PC-9 (cell line): ENCODE measurements at places on chromosomes 7 and 10.

- no peak for DNase-seq
Measured at GRCh38 chr10:113131613-113132261, 181.7 kb downstream of the TCF7L2 start.

DNA sequence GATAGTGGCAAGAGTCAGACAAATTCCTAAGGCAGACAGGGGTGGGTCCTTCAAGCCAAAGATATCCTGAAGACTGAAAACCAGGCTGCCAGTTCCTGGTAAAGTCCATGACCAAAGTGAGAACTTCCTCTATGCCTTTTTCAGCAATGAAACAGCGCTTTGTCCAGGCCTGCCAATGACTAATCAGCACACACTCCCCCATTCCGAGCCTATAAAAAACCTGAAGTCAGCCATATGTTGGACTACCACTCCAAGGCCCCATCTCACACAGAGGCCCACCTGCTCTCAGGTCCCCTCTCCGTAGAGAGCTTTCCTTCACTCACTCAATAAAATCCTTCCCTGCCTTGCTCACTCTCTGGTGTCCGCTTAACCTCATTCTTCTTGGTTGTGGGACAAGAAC, 402.2 kb downstream of the ANKRD7 start:
- DNase-seq: no peak

DNA sequence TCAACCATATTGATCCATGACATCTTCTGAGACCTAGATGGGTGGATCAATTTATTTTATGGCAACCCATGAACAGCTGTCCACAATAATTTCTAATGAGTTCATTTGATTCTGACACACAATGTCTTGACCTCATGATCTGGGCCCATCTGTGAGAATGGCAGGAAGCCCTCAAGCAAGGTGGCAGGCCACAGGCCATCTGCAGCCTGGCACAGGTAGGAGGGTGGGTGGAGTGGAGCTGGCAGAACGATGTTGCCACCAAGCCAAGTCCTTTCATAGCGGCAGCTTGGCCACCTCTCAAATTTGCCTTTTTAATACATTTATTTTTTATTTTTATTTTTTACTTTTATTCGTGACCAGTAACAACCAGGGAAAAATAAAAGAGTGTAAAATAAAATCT, 1181.6 kb upstream of the SORCS1 start:
- DNase-seq: no peak

- no peak for DNase-seq
Measured at GRCh38 chr10:14403881-14404623, 73.3 kb upstream of the FRMD4A start.

DNA sequence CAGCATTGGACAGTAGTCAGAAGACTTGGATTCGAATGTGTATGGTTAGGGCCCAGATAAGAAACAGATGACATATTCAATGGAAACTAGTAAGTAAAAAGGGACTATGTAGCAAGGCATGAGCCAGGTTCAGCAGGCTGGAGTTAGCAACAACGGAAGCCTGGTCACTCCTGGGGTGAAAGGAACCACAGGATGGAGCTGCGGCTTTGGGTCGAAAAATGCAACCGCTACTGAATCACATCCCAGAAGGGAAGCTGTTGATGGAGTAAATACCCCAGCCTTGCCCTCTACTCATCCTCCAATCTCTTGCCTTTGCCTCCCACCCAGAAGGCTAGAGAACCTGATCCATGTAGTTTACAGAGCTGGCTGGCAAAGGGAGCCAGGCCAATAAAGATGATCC, 37.5 kb upstream of the EGR2 start:
- DNase-seq: no peak

DNA sequence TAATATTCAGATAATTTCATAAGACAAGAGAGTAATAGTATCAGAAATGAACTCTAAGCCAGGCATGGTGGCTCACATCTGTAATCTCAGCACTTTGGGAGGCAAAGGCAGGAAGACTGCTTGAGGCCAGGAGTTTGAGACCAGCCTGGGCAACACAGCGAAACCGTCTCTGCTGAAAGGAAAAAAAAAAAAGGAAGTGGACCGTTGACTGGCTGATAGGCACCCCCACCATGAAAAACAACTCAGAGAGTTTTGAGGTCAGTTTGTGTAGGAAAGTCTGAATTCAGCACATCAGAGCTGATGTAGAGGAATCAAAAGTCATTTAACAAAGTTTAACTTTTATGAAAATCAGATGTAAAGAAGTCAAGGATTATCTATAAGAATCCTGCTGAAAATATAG, 63.2 kb upstream of the AMPH start:
- no peak for DNase-seq

DNA sequence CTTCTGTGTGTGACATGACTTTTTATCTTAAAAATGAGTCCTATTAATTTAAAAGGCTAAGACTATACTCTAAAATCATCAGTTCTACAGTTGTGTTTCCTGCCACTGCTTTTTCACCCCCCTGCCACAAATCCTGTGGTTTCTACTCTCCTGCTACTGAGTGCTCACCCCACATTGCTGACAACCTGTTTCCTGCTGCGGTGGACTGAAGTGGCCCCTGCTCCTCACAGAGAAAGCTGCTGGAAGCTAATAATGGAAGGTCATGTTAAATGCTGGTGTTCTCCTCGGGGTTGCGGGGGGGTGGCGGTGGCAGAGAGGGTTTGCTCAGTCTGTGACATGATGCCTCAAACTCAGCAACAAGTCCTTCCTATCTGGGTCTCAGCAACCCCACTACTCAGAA, 113.2 kb upstream of the INHBA start:
- DNase-seq: no peak

DNA sequence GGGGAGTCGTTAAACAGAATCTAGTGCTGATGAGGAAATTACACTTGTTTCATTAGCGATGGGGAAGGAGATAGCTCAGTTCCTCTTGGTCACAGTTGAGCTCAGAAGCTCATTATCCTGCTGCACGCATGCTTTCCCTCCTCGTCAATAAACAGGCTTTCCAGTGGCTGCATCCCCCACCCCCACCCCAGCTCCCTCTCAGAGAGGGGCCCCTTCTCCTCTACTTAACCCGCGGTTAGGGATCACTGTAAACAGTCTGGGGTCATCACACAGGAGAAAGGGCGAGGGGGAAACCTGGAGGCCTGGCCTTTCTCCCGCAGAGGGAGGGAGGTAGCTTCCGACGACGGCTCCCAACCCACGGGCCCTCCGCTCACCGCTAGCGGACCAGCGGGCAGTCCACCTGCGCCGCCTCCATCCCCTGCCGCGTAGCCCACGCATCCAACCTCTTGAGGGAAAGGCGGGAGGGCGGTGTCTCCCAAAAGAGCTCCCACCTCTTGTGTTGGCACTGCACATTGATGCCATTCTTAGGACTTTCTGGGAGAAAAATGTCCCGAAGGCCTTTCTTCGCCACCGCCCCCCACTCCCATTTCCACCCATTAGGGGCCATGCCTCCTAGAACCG, 80.8 kb downstream of the PAX2 start:
- DNase-seq: no peak

- DNase-seq: no peak
Measured at GRCh38 chr10:5395168-5395567, 9.5 kb downstream of the TUBAL3 start.

DNA sequence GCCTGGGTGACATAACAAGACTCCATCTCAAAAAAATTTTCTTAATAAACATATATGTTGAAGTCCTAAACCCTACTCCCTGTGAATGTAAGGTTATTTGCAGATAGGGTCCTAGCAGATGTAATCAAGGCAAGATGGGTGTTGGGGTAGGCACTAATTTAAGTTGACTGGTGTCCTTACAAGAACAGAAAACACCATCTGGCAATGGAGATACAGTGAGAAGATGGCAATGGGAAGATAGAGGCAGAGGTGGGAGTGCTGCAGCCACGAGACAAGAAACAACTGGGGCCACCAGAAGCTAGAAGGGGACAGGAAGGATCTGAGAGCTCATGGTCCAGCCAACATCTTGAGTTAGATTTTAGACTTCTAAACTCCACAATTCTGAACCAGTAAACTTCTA, 606.4 kb downstream of the CNTNAP2 start:
- DNase-seq: no peak

- no peak for DNase-seq
Measured at GRCh38 chr10:4399556-4399955, 426.5 kb upstream of the AKR1E2 start.

DNA sequence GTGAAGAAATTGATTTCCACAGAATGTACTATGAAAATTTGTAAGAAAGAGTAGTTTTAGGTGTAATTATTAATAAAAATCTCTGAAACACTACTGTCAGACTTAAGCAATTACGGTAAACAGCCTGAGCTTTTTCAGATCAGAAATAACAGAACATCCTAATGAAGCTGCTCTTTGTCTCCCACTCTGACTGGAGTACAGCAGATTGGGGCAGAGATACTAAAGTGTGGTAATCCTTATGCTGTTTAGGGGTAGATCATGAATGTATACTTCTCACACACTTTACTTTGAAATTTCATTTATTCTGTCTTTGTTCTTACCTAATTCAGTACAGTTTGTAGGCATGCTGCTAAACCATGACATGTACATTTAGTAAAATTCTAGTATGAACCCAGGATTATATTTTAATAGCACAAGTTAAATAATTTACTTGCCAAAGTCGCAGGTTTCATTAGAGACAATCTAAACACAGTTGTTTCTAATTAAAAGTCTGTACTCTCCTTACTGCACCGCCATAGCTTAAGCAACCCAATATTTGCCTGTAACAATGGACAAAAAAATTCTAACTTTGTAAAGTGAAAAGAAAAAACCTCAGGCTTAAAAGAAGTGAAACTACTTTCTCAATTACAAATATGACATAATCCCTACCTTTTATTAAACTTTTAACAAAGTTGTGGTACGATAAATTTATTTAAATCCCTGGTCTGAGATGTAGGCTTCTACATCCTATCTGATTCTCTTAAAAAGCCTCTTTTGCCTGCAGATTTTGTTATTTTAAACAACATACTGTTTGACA, 88.8 kb downstream of the KMT2E start:
- DNase-seq: no peak

DNA sequence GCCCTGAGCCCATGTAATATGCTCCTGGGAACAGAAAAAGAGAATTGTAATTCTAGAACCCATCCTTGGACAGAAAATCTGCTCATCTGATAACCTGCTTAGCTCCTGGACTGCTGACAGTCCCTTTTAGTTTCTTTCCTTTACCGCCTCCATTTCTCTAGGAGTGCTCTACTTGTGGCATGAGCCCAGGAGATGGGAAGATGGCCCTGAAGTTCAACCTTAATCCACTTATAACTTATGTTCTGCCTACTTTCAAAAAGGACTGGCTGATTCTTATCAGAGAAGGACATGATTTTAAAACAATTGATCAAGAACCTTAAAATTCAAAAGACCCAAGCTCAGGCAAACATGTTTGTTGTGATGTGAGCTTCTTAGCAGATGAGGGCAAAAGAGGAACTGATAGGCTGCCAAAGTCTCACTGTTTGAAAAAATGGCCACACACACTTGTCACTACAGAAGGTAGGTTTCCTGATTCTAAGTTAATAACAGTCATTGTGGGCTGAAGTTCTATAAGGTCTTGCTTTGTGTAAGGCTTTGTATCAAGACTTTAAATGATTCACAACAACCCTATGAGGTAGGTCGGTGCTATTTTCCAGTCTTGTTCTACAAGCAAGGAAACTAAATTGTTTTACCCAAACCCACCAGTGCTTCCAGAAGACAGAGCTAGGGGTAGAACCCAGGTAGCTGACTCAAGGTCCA, 94.3 kb upstream of the AFAP1L2 start:
- no peak for DNase-seq

- no peak for DNase-seq
Measured at GRCh38 chr10:71156436-71156835, 55.9 kb upstream of the UNC5B start.
